Thyroid gland (tissue), 4 donors: ENCODE measurements at places on chromosomes 5 and 9.

DNA sequence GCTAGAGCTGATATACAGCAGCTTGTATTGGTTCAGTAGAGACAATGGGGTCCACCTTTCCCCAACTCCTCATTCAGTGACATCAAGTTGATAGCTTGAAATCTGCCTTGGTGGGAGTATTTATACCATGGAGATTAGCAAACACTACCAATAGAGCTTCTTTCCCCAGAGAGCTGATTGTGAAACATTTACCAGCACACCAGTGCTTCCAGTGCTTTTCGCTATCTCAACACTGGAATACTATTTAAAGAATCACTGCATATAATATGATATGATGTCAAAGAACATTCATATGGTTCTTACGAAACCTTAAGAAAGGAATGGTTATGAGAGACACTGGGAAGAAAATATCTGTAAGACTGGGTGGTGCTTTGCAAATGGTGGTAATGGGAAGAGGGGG, 21.8 kb upstream of the RNF145 start:
- DNase-seq, result no peak

- DNase-seq, result no peak
Observed at GRCh38 chr9:123894822-123895221, 35.1 kb downstream of the DENND1A start.

DNA sequence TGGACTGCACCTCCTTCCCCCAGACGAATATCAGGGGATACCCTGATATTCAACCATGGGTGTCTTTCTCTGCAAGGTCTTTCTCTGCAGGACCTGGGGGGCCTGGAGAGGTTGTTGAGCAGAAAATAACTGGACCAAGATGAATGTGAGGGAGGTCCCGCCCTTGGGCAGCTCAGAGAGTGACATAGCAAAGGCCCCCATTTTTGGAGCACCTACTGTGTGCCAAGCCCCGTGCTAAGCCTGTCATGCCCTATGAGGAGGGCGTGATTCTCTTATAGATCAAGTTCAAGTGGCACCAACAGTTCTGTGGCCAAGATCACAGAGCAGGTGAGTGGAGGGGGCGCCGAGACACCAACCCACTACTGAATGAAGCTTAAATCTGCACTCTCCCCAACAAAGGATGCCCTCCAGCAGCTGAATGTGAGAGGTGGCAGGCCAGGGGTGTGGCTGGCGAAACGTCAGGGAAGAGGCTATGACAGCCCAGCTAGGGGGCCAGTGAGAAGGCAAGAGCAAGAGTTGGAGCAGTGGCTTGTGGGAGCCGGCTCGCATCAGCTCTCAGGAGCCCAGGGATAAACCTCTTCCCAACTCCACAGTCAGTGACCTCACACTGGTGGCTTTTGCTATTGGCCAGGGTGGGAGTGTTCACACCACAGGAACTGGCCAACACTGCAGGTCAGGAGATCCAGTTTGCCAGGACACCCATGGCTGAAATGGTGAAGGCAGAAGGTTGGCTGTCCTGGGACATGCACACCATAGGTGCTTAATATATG, 5.3 kb downstream of the SARDH start:
- DNase-seq, result no peak

GRCh38 chr5:34609951-34610441, 46.1 kb upstream of the RAI14 start:
- DNase-seq, result no peak

DNA sequence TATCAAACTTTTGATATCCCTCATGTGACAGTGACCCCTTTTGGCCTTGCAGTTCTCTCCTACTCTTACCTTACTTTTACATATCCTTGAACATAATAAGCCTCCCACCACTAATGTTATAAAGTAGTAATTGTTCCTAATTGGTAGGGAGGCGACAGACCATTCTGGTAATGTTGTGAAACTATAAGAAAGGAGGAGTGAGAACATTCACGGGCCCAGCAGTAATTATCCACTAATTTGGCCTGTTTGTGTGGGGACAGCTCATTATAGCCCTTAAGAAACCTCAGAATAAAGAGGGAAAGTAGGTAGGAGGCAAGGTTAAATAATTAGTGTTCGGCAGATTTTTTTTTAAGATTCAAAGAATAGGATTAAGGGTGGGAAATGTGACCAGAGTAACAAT, 1046.5 kb upstream of the ARRDC3 start:
- DNase-seq, result no peak

DNA sequence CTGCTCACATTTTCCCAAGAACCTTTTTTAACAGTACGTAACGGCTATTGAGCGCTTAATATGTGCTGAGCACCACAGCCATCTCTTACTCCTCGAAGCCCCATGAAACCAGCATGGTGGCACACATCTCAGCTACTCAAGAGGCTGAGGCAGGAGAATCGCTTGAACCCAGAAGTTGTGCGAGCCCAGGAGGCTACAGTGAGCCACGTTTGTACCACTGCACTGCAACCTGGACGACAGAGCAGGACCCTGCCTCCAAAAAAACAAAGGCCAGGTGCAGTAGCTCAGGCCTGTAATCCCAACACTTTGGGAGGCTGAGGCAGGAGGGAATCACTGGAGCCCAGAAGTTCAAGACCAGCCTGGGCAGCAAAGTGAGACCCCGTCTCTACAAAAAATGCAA, 28.2 kb downstream of the AQP7 start:
- no peak for DNase-seq

- no peak for DNase-seq
Observed at GRCh38 chr5:89498699-89499098, 615.7 kb upstream of the MEF2C start.

- no peak for DNase-seq
Observed at GRCh38 chr5:74130155-74130897, 504.3 kb downstream of the ARHGEF28 start.

GRCh38 chr5:31993165-31993961, 180.8 kb downstream of the GOLPH3 start:
- peak; percentile 21 for DNase-seq

DNA sequence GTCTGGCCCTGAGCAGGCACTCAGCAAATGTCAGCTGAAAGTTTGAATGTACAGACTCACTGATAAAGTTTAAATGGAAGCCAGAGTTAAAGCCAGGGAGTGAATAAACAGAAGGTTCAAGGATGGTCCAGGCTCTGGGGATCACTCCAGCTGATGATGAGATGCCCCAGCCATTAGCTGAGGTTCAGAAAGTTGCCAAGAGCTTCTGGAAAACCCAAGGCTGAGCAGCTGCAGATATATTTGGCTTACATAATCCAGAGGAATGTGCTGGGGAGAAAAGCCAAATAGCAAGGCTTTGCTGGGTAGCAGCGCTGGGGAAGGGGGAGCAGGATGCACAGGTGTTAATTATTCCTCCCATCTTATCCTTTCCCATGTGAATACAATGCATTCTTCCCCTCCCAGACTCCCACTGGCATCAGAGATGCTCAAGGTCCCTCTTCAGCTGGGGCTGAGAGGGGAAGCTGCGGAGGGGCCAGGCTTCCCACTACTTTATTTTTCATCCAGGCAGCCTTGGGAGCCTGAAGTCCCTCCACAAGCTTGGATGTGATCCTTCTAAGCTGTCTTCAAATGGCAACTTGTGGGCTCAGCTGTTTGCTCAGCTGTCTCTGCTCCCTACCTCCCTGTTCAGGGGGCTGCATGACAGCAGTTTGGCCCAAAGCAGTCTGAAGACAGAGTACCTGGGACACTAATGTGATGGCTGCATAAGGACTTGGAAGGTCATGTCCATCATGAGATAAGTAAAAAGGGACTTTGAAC, 341.2 kb downstream of the TRIM32 start:
- DNase-seq, result no peak

DNA sequence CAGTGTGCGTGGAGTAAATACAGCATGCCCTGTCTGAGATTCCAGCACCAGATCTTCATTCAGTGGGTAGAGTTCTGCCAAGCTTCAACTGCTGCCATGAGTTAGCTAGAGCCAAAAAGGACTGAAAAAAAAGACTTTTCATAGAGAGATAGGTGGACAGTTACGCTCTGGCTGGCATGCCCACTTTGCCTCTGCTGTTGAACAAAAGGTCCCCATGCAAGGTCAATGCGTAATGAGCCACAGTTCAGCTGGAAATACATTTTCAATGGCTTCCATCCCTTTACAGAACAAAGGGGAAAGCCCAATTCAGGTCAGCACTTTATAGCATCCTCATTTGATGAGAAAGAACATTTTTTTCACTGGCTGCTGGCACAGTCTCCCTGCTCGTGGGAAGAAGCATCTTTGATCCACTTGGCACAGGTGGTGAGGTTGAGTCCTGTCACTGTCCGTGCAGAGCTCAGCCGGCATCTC, 86.9 kb upstream of the ERCC6L2 start:
- no peak for DNase-seq

GRCh38 chr9:127783111-127784008, 2.5 kb upstream of the CDK9 start:
- no peak for DNase-seq

DNA sequence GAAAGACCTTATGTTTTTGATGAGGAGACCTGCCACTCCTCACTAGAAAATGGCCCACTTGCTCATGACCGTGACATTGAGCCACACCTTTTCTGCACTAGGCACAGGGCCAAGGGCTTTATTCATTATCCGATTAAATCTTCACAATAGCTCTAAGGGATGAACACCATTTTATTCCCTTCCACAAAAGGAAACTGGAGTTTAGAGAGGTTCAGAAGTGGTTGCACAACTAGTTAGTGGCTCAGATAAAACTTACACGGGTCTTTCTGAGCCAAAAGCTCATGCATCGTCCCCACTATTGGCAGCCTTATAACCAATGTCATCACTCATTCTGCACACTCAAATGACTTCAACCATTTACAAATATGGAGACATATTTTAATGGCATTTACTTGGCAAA, 39.4 kb downstream of the SUSD1 start:
- DNase-seq, result no peak

DNA sequence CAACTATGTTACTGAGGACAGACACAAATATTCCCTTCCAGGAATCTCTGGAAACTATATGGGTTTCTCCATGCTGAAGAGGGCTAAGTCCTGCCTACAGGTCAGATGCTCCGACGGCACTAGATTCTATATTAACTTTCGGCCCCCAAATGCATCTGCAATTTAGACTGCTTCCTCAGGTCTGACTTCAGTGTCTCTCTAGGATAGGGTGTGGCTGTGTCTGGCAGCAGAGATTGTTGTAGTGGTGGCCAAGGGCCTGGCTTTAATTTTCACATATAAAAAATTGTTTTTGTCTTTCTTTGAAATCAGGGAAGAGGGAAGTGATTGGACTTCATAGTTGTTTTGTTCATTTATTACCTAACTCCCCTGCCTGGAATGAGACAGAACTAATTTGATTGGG, 101.8 kb downstream of the PJA2 start:
- no peak for DNase-seq

- no peak for DNase-seq
Observed at GRCh38 chr9:96014078-96014477, 138.6 kb downstream of the ERCC6L2 start.

DNA sequence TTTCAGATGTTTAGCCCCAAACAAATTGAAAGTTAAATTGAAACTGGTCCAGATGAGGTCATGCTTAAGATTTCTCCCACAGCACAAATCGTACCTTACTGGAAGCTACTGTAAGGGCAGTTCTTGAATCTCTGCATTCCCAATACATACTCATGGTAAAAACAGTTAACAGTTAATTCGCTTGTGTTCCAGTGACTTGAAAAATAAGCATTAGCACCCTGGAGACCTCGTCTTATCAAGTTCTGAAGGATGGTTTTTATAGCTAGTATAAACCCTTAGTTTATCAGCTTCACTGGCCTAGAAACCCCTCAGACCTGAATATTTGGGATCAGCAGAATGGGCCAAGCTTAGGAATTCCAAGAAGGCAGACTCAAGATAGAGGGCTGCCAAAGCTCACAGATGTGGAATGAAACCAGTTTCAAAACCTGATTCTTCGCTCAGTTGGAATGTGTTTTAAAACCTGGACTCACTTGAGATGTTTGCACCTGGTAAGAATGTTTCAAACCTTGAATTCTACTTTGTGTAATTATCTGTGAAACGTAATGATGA, 103.6 kb downstream of the C9orf152 start:
- DNase-seq, result no peak

DNA sequence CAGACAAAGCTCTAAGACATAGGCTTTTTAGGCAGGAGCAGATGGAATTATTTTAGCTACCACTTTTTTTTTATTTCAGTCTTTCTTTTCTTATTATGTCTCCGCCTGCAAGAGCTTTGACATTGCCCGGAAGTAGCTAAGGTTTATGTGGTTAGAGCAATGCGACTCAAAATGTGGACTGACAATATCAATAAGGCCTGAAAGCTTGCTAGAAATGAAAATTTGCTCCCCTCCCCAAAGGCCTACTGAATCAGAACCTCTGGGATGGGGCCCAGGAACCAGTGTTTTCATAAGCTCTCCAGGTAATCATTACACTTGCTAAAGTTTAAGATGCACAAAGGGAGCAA, 81.3 kb downstream of the SUSD1 start:
- DNase-seq, result no peak

- DNase-seq, result no peak
Observed at GRCh38 chr5:115354246-115354645, 57.8 kb upstream of the CCDC112 start.

- DNase-seq, result no peak
Observed at GRCh38 chr9:105116052-105116868, 128.2 kb upstream of the SLC44A1 start.

GRCh38 chr5:68187268-68188055, 28.1 kb upstream of the PIK3R1 start:
- DNase-seq, result peak; percentile 34

GRCh38 chr9:100428871-100429654, 2.1 kb downstream of the MSANTD3 start:
- no peak for DNase-seq

DNA sequence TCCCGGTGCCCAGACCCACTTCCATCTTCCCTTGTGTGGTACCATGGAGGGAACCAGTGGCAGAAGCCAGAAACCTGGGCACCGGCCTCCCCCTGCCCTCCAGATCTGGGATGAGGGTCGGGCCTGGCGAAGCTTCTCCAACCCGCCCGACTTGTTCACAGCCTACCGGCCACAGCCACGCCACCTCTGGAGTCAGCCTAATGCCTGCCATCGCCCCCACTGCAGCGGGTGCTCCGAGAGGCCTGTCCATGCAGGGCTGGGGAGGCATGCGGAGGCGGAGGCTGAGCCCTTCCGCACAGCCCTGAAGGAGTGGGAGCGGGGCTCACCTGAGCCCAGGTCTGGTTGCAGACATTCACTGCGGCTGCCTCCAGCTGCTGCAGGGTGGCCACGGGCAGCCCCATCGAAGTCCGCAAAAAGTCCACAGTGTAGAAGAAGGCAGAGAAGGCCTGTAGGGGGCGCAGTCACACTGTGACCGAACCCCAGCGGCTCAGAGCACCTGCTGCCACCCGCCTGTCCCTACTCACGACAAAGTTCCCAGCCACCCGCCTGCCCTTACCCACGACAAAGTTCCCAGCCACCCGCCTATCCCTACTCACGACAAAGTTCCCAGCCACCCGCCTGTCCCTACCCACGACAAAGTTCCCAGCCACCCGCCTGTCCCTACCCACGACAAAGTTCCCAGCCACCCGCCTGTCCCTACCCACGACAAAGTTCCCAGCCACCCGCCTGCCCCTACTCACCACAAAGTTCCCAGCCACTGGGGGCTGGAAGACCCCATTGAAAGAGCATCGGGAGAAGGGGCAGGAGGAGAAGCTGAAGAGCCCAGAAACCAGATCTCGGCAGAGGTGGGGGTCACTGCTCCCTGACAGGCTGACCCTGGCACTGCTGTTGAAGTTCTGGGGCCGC, 3.8 kb upstream of the NPDC1 start:
- DNase-seq, result peak; percentile 44
